Activated CD4-positive, CD25-positive, alpha-beta regulatory T cell treated with anti-CD3 and anti-CD28 coated beads, Interleukin-2, amount 50 U/mL, for 72 hours (primary cell): ENCODE measurements at places on chromosomes 11 and 22.

GRCh38 chr22:20380486-20380885 lies 13.5 kb upstream of the ZNF74 start:
- no peak for DNase-seq

GRCh38 chr11:67371911-67372320 lies 1.5 kb downstream of the CLCF1 start:
- DNase-seq: no peak

- no peak for DNase-seq
These were observed 575.3 kb upstream of the B3GAT1 start for GRCh38 chr11:134987223-134987768.

DNA sequence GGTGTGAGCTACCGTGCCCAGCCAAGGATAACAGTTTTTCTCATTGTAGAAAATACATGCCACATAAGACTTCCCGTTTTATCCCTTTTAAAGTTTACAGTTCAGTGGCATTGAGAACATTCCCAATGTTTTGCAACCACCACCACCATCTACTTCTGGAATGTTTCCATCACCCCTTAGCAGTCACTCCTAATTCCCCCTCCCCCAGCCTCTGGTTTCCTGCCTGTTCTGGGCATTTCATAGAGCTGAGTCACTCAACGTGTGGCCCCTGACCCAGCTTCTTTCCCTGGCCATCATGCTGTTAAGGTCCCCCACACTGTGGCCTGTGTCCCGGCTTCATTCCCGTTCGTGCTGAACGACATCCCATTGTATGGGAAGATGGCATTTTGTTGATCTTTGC lies 30.7 kb downstream of the FGF4 start:
- DNase-seq: no peak

- DNase-seq: no peak
These were observed 78.5 kb downstream of the LUZP2 start for GRCh38 chr11:24575392-24575791.
